ENCODE measurements at places on chromosomes 1 and 21.

DNA sequence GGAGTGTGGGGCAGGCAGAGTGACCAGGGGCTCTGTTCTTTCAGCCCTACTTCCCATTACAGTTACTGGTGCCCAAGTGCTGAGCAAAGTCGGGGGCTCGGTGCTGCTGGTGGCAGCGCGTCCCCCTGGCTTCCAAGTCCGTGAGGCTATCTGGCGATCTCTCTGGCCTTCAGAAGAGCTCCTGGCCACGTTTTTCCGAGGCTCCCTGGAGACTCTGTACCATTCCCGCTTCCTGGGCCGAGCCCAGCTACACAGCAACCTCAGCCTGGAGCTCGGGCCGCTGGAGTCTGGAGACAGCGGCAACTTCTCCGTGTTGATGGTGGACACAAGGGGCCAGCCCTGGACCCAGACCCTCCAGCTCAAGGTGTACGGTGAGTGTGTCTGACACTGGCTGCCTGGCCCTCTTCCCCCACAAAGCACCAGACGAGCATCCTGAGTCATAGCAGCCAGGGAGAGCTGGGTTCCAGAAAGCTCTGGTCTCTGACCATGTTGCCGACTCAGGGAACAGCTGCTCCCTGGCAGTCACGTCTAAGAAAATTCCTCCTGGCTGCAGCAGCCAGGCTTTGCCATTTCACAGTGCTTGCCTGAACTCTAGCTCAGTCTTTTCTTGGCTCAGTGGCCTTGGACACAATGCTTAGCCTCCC lies 3.3 kb downstream of the SLAMF8 start:
- DNase-seq: peak; percentile 26

DNA sequence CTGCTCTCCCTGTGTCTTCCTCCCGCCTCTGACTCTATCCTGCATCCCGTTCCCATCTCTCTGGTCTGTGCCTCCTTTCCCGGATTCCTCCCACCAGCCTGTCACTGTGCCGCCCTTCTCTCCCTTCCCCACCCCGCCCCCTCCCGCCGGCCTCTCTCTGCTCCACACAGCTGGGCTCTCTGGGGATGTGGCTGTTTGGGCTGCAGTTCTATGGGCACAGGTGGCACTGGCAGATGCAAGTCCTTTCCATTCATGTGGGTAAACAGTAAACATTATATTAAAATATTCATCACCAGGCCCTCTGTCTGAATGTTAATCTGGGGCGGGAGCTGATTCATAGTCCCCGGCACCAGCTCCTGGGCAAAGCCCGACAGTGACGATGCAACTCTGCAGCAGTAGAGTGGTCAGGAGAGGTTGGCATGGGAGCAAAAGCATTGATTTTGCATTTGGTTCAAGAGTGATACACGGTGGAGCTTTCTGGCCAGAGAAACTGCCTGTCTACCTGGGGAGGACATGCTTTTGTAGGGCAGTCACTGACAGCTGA lies 249.3 kb downstream of the TNR start:
- no peak for DNase-seq

GRCh38 chr1:98668733-98669132 lies 7.2 kb downstream of the SNX7 start:
- no peak for DNase-seq

DNA sequence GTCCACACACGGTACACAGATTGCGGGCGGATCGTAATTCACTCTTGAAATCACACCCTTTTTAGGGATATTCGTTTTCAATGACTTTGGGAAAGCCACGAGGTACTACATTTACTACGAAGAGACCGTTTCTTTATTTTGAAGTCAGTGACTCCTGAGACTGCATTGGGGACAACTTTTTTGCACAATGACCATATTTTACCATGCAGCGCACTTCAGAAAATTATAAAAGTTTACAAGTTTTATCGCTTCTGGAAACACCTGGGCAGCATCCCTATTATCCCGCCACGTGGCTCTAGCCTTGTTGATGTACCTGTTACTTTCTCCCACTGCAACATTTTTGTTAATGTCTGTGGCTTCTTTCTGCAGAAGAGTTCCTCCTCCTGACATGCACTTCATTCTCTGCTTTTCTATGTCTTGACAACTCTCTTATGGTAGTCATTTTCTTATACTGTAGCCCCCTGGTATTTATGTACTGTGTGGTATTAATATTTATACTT lies 1.3 kb upstream of the AKT3 start:
- DNase-seq: no peak

- DNase-seq: no peak
Observed at GRCh38 chr1:183233113-183233512, 47.0 kb downstream of the LAMC2 start.

DNA sequence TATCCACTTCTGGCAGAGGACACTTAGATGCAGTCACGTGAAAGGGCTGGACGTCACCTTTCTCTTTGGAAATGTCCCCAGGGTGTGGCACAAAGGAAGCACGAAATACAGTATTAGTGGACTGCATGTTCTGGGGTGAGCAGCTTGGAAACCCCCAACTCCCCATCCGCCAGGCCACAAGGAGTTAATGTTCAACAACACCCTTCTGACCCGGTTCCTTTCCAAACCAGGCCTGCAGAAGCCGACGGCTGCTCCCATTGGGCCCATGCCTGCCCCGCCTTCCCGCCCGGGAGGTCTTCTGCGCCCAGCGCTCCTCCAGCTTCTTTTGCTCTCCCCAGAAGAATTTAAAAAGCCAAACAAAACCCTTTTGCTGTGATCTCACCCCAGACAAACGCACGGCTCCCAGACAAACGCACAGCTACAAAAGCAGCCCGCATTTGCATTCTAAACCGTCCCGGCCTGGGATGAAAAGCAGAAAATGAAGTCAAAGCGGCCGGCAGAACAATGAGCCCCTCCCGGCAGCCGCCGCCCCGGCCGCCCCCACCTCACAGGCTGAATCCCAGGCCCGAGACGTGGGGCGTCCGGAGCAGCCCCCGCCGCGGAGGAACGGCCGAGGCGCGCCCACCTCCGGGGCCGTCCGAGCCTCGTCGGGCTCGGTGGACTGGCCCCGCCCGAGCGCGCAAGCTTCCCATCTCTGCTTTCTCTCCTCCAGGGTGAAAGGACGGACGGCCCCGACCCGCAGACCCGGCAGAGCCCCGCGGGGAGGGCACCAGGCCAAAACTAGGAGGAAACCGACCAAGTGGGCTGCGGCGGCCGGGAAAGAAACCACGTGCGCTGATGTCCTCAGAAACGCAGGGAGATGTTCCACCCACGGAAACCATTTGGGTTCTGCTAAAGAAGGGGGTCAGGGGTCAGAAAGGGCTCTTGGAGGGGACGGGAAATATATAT lies 101.9 kb downstream of the PLPP3 start:
- DNase-seq: no peak

Measured in astrocyte of the cerebellum (primary cell).